Activated CD4-positive, alpha-beta memory T cell treated with anti-CD3 and anti-CD28 coated beads, Interleukin-2, amount 10 ng/mL, durations not matched to agents 7 days and 5 days (primary cell): ENCODE measurements at places on chromosomes 1 and 21. TPM values are rescaled to one million over a fixed set of nuclear protein-coding genes. Genes with fewer than 3 reads are reported as not detected.

DNA sequence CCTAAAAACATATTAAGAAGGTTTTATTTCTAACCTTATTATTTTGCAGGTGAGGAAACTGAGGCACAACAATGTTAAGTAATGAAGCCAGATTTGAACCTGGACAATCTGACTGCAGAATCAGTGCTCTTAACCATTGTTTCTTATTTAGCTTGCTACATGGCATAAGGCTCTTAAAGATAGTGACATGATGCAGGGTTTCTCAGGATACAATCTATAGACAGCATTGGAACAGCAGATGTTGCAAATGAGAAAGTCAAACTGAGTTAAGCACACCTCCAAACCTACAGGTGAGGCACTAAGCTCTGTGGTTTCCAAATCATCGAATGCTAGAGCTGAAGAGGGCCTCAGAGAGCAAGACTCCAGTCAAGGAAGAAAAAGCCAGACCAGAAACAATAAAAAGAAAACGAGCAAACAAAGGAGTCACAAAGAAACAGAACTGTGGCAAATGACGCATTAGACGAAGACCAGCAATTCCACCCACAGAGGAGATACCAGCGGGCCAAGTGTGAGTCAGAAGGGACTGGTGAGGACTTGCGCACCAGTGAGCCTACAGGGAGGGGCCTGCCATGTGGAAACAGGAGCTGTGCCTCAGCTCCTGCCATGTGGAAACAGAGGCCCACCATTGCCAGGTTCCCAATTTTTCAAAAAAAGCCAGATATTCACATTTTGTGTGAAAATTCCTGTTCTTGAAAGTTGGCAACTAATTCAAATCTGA lies 14.4 kb downstream of the CD58 start:
- peak; percentile 84 for DNase-seq

DNA sequence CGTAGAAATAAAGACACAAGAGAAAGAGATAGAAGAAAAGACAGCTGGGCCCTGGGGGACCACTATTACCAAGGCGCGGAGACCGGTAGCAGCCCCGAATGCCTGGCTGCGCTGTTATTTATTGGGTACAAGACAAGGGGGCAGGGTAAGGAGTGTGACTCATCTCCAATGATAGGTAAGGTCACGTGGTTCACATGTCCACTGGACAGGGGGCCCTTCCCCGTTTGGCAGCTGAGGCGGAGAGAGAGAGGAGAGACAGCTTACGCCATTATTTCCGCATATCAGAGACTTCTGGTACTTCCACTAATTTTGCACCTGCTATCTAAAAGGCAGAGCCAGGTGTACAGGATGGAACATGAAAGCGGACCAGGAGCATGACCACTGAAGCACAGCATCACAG lies 4.1 kb upstream of the TPRG1L start:
- no peak for DNase-seq

DNA sequence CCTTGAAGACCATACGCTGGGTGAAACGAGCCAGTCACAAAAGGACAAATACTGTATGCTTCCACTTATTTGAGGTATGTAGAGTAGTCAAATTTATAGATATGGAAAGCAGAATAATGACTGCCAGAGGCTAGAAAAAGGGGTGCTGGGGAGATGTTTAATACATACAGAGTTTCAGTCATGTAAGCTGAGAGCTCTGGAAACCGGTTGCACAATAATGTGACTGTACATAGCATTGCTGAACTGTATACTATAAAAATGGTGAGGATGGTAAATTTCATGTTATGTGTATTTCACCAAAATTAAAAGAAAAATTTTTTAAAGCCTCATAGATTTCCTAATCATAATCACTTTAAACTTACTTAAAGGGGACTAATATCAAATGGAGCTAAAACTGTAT lies 110.8 kb downstream of the ZZZ3 start:
- no peak for DNase-seq

DNA sequence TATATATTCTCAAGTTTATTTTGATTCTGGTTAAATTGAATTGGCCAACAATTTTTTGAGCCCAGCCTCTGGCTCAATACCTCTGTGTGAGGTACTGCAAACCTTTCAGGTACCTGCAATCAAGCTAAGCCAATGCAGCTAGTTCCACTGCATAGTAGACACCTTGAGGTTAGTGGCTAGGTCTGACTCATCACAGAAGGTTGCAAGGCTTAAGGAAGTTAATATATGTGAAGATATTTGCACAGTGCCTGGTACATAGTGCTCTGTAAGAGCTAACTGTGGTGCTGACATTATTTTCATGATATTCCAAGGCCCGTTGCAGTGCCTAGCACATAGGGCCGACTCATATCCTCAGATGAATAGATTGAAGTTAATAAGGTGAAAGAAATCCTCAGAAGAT lies 330.5 kb upstream of the KAZN start:
- no peak for DNase-seq

The ICOSLG gene
- 6.1 TPM for total RNA-seq

The ERG gene
- total RNA-seq = not detected

The NTMT2 gene
- total RNA-seq = not detected

DNA sequence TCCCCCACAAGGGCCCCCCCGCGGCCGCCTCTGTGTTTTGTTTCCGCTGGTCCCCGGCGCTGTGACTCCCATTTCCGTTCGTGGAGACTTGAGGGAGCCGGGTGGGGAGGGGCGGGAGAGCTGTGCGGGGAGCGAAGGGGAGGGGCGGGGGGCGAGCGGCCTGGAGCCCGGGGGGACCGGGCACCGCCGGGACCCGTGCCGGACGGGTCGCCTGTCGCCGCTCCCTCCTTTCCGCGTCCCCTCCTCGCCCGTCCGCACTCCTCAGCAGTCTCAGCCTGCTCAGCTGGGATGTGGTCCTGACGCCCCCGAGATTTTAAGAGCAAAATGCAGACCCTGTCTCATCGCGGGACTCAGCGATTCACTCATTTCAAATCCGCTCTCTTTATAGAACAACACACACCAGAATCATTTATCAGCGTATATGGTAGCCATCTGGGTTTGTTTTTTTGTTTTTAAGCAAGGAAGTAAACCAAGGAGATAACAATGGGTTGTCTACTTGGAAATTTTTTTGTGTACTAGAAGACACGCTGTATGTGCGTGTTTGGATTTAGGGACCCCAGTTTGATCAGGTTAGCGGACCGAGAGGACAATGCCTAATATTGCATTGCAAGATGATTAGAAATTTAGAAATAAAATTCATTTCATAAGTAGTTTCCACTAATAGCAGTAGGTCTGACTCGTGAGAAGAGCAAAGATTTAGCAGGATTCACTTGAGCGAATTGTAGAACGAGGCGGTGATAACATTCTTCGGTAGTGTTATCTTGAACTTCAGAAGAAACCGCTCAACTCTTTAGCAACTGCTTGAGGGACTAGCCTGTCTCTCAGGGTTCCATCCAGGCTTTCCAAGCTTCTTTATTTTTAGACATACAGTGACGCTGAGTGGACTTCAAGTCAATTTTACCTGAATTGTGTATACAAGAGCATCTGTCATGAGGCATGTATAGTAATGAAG lies 1.1 kb downstream of the GABPA start:
- DNase-seq = peak; percentile 79

The CLEC20A gene
- not detected for total RNA-seq

GRCh38 chr1:100279954-100280682 lies 14.1 kb downstream of the RTCA start:
- no peak for DNase-seq

- DNase-seq = no peak
Measured at GRCh38 chr1:188023206-188023605, 1194.5 kb downstream of the PLA2G4A start.

The FCGR3A gene
- total RNA-seq = 0.18 TPM

The S100A7 gene
- not detected for total RNA-seq

The TPTE gene
- total RNA-seq = not detected

The CD53 gene
- 659 TPM for total RNA-seq

GRCh38 chr1:93766451-93766850 lies 84.8 kb upstream of the BCAR3 start:
- DNase-seq = no peak

DNA sequence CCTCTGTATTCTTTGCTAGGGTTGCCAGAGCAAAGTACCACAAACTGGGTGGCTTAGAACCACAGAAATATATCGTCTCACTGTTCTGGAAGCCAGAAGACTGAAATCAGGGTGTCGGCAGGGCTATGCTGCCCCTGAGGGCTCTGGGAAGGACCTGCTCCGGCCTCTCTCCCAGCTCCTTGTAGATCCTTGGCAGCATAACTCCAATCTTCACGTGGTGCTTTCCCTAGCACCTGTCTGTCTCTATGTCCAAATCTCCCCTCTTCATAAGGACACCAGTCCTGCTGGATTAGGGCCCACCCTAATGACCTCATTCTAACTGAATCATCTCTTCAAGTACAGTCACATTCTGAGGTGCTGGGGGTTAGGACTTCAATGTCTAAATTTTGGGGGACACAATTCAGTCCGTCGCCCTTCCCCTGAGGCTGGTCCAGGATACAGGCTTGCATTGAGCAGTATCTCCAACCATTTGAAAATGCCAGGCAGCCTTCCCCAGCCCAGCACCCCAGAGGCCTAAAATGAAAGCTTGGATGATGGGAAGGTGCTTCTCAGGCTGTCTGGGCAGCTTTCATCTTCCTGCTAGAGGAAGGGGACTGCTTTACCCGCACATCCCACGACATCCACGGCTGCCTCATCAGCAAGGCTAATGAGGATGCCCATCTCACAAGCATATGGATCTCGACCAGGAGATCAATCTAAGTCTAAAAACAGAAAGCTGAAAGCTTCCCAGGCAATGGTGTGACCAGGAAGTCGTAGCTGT lies 24.7 kb downstream of the TRIM67 start:
- DNase-seq = no peak

- DNase-seq = no peak
Measured at GRCh38 chr1:8474369-8474768, 156.5 kb downstream of the SLC45A1 start.

- DNase-seq = no peak
Measured at GRCh38 chr1:167081594-167082156, 8.5 kb downstream of the GPA33 start.

The STYXL2 gene
- not detected for total RNA-seq

DNA sequence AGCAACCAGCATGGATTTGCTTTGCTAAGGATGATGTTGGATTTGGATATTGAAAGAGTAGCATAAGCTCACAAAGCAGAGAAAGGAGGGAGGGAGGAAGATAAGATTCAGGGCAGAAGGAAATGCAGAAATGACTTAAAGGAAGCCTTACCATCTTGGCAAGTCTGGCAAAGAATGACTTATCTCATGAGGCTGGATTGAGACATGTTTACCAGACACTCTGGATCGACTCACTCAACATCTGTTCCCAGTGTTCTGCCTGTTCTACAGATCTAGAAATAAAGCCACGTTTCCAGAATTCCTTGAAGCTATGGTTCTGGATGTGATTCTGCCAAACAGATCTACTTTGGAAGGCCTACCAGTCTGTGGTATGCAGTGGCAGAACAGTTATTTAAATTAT lies 38.8 kb upstream of the CTBS start:
- DNase-seq = no peak

The SHISAL2A gene
- 10.8 TPM for total RNA-seq

DNA sequence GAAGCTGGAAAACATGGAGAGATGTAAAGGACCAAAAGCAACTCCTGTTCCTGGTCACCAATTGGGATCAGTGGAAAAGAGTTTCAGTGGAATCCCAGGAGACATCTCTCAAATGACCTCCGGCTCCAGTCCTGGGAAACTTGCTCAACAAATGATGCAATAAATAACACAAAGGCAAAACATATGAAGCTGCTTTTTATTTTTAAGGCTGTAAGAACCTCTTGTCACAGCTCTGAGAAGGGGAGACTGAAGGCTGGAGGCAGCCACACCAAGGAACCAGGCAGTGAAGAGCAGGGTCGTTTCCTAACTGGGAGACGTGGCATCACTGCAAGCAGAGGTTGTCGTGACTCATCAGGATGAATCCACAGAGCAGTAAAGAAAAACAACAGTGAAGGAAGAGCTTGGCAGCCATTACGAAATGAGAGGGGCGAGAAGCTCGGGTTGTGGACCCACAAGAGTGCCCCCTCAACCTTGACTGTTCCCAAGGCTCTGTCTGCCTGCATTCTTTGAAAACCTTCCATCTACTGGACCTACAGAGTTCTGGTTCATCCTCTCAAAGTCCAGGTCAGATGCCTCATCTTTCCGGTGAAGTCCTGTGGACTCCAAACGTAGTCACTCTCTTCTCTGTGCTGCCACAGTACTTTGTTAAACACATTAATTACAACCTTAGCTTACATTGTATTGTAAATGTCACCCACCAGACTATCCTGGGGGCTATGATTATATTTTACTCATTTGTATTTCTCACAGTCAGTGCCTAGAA lies 32.1 kb downstream of the JAK1 start:
- DNase-seq = no peak

DNA sequence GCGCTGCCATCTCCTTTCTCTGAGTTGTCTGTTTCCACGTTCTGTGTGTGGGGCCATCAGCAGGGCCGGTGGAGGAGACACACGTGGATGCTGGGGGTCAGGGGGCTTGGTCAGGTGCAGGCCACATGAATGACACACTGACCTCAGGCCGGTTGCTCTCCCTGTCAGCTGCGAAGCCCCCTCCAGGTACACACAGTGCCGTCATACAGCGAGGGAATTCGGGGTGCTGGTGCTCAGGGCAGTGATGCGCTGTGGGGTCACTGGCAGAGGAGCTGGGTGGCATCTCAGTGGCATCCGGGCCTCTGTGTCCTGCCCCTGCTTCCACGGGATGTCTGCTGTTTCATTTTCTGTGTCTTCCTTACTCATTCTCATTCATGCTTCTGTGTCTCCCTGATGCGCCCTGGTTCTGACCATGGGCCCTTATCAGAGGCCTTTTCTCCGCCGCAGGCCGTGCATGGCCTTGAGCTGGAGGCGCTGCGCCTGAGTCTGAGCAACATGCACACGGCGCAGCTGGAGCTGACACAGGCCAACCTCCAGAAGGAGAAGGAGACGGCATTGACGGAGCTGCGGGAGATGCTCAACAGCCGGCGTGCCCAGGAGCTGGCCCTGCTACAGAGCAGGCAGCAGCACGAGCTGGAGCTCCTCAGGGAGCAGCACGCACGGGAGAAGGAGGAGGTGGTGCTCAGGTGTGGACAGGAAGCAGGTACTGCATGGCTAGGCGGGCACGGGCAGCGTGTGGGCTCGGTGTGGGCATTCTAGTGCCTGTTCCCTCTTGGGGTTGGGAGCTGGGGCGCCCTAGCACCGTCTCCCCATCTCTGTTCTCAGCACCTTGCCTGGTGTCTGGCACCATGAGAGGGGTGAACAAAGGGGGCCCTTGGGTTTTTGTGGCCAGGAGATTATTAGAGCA lies 22.6 kb downstream of the PCNT start:
- no peak for DNase-seq

- no peak for DNase-seq
Measured at GRCh38 chr1:108691128-108691941, 775 bp upstream of the PRPF38B start.

- DNase-seq = no peak
Measured at GRCh38 chr21:44024887-44025353, 12.8 kb downstream of the TRAPPC10 start.

GRCh38 chr1:150094734-150095265 lies 27.2 kb downstream of the VPS45 start:
- no peak for DNase-seq

The TIE1 gene
- total RNA-seq = not detected

- DNase-seq = no peak
Measured at GRCh38 chr1:5949085-5949760, 43.0 kb downstream of the NPHP4 start.

GRCh38 chr1:109979489-109980091 lies 5.0 kb upstream of the AHCYL1 start:
- no peak for DNase-seq

GRCh38 chr1:224852901-224853568 lies 76.4 kb upstream of the DNAH14 start:
- DNase-seq = no peak
